ENCODE measurements at places on chromosomes 11 and 22. TPM values are rescaled to one million over a fixed set of nuclear protein-coding genes. Genes with fewer than 3 reads are reported as not detected.

GRCh38 chr22:48489551-48490499 lies 1337.8 kb downstream of the BRD1 start:
- H3K4me3 ChIP-seq = peak overlapping the region; percentile 34
- no peak overlapping the region for H3K27ac ChIP-seq
- no peaks in the 10 kb centered on the region for H3K36me3 ChIP-seq
- no peak for DNase-seq

Gene OR51B4
- 0.48 TPM for total RNA-seq

Gene CST6
- 25.4 TPM for total RNA-seq

Gene B4GALNT4
- 90.3 TPM for total RNA-seq

Gene OR2AG2
- total RNA-seq = 0.05 TPM

GRCh38 chr11:128227466-128227865 lies 359.9 kb downstream of the ETS1 start:
- H3K4me3 ChIP-seq = no peak overlapping the region
- no peaks in the 10 kb centered on the region for H3K27me3 ChIP-seq
- no peak overlapping the region for H3K27ac ChIP-seq
- H3K4me1 ChIP-seq = no peaks in the 10 kb centered on the region

DNA sequence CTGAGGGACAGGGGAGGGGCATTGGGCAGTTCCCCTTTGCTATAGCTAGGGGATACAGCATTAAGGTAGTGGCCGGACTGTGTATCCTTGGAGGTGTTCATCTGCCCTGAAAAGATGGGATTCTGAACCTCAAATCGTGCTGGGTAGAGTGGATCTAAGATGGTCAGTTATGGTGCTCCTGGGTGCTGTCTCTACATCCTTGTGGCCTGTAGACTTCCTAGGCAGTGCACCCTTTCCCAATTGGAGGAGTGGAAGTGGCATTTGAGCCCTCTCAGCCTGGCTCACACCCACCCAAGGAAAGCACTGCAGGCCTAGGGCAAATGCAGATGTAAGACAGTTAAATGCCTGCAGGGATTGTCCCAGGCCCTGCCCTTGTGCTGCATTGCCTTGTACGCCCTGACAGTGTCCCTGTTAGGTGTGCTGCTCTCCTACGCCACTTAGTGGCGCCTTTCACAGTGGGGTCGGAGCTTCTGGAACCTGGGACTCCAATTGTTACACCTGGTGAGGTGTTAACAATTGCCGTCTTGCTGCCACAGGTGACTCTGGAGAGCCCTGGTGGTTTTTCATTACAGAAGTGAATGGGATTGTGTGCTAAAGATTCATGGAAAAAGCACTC lies 35.0 kb downstream of the PPFIBP2 start:
- H3K36me3 ChIP-seq = no peaks in the 10 kb centered on the region
- no peaks in the 10 kb centered on the region for H3K27me3 ChIP-seq
- no peaks in the 10 kb centered on the region for H3K4me1 ChIP-seq
- DNase-seq = no peak

DNA sequence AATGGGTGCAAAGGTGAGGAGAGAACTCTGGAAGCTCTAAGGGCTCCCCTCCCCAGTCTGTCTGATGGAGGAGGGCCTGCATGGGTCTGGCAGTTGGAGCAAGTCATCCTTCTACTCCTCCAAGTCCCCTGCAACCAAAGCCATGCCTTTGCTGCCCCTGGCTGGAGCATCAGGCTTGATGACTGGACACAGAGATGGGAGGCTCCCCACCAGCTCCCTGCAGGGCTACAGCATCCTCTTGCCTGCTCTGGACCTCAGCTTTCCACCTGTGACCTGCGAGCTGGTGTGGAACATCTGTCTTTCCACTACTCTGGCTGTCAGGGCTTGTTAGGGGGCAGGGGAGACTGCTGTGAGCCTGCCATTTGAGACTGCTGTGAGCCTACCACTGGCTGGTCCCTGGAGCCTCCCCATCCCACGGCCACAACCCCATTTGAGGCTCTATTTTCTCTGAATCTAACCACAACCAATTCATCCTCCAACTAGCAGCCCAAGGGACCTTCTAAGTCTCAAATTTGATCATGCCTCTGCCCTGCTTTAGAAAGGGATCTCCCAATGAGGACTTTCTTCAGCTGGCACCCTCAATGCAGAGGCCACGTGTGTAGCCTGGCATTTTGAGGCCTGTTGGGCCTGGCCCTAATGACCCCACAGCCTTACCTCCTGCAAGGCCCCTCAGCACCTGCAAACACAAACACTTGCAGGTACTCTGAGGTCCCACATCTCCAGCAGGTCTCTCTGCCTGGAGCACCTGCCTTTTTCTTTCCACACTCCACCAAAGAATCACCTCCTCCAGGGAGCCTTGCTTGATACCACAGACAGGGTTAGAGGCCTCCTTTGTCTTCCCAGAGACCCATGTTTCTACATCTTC lies 9.9 kb downstream of the P2RY6 start:
- DNase-seq = no peak
- H3K36me3 ChIP-seq = no peaks in the 10 kb centered on the region
- no peaks in the 10 kb centered on the region for H3K27me3 ChIP-seq
- H3K4me3 ChIP-seq = no peak overlapping the region
- no peak overlapping the region for H3K27ac ChIP-seq

DNA sequence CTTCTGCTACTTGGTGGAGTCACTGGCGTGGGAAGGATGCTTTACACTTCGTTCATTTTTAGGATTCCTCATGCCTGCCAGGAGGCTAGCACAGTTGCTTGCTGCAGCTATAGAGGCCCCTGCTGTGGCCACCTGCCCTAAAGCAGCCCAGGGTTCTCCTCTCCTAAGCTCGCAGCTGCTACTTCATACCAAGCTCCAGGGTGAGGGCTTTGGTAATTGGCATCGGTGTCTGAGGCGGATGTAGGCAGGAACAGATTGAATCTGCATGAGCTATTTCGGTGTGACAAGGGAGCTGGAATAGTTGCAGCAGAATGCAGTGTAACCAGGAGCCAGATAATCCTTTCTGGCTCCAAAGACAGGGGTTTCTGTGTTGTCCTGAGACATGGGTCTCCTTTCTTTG lies 133.1 kb downstream of the MICAL2 start:
- H3K27ac ChIP-seq = no peak overlapping the region
- no peak for DNase-seq
- H3K4me3 ChIP-seq = no peak overlapping the region
- H3K4me1 ChIP-seq = no peaks in the 10 kb centered on the region
- no peaks in the 10 kb centered on the region for H3K36me3 ChIP-seq

GRCh38 chr11:130390071-130390758 lies 38.2 kb downstream of the ADAMTS8 start:
- no peak for DNase-seq
- no peak overlapping the region for H3K4me3 ChIP-seq

Gene OR52A1
- total RNA-seq = not detected

Gene ASRGL1
- total RNA-seq = 9.8 TPM

GRCh38 chr11:2092464-2092910 lies 46.7 kb downstream of the IGF2 start:
- no peak overlapping the region for H3K4me3 ChIP-seq
- peaks cover 14% of the 10 kb centered on the region for H3K4me1 ChIP-seq
